Amniotic epithelial cell (primary cell): ENCODE measurements at places on chromosomes 2 and 18.
A peak's percentile ranks its signal among the peaks of the same experiment; 100 is the strongest.

- DNase-seq: no peak
These were observed 218.1 kb downstream of the TPGS2 start for GRCh38 chr18:36610661-36611060.

DNA sequence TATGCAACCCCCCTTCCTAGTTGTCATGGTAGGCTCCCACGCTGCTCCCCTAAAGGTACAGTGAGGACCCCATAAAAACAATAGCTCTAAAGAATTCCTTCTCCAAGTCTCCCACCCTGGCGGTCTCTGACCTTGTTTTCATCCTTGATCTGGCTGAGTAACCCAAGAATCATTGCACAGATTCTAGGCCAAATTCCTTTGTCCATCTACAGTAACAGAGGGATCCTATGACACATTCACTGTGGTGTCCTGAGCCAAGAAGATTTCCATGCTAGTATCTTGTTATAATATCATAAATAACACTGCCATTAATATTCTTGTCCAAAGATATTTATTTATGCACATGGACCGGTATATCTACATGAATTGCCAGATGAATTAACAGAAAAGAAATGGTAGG lies 240.2 kb downstream of the CYP26B1 start:
- no peak for DNase-seq

DNA sequence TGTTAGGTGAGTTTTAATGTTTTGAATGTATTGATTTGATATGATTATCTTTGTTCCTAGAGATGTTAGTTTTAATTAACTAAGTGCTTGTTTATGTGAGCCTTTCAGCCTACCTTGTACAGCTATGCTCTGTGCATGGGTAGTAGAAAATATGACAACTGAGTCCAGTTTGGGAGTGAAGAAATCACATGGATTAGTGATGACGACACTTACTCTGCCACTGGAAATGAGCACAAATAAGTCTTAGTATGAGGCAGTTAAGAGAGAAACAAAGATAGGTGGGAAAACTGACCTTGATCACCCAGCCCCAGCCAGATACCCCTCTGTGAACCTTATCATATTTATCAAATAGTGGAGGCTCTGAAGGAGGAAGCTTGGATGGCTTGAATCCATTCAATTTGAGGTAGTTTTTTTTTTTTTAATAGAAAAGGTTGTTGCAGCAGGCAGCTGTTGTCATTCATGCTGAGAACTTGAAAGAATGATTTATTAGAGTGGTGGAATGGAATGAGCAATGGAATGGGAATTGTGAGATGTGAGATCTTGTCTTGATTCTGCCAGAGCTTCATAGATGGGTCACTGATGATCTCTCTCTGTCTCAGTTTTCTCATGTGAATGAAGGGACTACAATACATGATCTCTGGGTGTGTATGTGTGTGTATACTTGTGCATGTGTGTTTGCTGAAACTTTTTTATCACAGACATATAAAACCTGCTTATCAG lies 96.4 kb downstream of the MAP3K20 start:
- DNase-seq: peak; percentile 76

GRCh38 chr18:8751692-8752091 lies 46.3 kb downstream of the MTCL1 start:
- DNase-seq: peak; percentile 25

DNA sequence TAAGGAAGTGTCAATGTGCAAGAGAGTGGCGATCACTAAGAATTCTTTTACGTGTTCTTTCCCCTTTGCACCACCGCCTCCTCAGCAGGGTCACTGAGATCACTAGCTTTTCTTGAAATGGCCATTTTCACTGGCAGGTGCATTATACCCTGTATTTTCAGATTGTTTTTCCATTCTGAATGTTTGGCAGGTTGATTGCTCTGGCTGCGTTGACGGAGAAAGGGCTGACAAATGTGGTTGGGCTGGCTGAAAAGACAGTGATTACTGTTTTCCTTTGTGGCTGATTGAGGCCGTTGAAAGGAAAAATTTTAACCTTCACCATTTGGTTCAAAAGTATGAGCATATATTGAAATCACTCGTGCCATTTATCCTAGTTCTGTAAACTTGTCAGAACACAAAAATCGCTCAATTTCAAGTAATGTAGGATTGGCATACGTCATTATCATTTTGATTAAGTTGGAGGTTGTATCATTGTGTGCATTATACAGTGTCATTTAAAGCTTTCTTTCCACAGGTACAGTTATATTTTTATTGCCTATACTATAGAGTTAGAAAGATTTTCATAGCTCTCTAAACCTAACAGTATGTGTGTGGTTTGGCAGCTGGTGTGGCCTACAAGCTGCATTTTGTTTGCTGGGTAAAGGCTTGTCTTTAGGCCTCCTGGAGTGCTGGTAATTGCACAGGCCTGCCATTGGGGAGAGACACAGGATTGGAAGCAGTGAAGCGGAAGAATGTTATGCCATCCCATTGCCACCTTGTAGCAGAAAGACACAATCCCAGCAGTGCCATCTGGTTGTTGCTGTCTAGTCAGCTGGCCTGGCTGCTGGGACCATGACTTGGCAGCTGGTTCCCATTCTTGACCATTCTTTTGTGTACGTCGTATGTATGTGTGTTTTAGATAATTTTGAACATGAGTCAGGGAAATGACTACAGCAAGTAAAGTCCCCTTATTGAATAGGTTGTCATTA lies 36.7 kb downstream of the DYNC1I2 start:
- DNase-seq: no peak

DNA sequence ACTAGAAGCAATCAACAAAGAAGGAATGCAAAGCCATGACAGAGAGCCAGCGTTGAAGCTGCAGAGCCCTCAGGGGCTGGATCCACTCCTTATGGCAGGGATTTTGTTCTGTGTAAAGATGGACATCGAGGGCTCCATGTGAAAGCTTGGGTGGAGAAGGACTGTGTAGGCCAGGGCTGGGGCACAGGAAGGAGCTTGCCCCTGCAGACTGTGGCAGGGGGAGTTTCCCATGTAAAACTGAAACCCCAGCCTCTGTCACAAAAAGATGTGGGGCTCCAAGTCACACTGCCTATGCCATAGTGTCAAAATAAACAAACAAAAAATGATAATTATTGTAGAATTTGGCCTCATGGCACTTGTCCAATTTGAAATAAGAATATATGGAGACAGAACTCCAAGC lies 408.7 kb upstream of the HS6ST1 start:
- no peak for DNase-seq

DNA sequence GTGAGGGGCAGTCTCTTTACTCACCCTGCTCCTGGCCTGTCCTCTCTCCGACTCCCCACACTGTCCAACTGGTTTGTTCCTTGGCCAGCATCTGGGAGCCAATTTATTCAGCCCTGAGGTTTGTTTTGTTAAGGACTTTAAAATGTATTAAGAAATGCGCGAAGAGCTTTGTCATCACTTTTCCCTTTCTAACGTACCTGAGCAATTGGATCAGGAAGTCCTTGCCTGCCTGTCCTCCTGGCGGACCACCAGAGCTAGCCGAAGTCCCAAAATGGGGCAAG lies 164.7 kb upstream of the MSH6 start:
- no peak for DNase-seq

GRCh38 chr2:214737188-214737587 lies 72.3 kb downstream of the BARD1 start:
- DNase-seq: no peak

DNA sequence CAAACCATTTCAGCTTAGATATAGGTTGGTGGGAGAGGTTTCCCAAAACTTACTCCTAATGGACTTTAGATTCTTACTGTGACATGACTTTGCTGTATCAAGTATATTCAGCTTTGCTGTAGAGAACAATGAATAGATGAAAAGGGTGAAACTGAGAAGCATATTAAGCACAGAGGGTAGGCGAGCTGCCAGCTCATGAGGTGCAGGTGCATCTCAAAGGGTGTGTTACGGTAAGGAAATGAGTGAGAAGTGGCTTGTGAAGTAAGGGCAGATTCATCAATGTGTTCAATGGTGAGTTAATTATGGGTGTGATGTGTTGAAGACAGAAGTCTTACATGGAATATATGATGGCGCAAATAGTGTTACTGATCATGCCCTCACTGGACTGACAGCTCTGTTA lies 49.3 kb downstream of the CD8B2 start:
- no peak for DNase-seq

GRCh38 chr18:28127763-28128658 lies 48.9 kb downstream of the CDH2 start:
- DNase-seq: peak; percentile 64

- DNase-seq: no peak
These were observed 19.9 kb upstream of the TMEM18 start for GRCh38 chr2:696999-697627.

DNA sequence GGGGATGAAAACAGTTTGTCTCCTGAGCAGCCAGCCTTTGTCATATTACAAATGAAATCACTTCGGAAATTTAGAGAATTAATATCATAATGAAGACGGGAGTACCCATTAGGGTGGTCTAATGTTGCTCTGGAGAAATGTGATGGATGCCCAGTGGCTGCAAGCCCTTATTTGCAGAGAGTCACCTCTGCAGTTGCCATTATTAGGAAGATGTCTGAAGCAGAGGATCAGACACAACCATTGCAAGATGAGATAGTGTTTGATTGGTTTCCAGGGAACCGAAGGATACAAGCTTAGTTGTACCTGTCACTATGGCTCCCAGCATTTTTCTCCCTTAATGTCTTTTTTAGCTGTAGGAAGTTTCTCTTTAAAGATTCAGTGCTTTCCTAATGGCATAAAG lies 272.4 kb downstream of the FIGN start:
- DNase-seq: no peak

- peak; percentile 32 for DNase-seq
These were observed 34.4 kb downstream of the LGALSL start for GRCh38 chr2:64488050-64488974.

GRCh38 chr2:168539945-168540344 lies 83.9 kb downstream of the CERS6 start:
- DNase-seq: no peak

DNA sequence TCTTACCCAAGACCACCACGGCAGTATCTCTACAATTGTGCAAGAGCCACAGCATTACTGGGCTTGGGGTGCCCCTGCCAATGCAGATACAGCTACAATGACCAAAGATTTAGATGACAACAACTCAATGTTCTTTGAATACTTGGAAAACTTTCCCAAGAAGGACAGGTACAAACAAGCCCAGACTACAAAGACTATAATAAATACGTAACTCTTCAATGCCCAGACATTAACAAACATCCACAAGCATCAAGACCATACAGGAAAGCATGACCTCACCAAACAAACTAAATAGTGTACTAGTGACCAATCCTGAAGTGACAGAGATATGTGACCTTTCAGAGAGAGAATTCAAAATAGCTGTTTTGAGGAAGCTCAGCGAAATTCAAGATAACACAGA lies 62.8 kb downstream of the ICA1L start:
- DNase-seq: no peak

GRCh38 chr2:167670588-167670987 lies 576.8 kb downstream of the STK39 start:
- no peak for DNase-seq

- peak; percentile 30 for DNase-seq
These were observed 53.3 kb downstream of the GULP1 start for GRCh38 chr2:188345020-188345419.

- peak; percentile 3 for DNase-seq
These were observed 368.6 kb upstream of the SPRED2 start for GRCh38 chr2:65800998-65801397.

DNA sequence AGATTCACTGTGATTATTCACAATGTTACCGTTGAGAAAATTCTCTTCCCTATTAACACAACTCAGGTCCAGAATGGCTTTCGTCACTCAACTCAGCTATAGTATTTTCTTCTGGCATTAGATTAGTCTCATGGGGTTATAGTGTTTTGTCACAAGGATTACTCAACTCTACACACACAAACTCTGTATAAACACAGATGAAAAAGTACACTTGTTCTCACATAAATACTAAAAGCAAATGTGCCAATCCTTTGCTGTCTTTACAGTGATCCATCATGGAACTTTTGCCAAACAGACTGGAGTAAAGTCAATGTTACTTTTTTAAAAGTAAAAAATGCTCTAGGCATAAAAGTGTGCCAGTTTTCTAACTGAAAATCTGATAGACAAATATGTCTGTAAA lies 267.6 kb downstream of the RBM43 start:
- DNase-seq: peak; percentile 14

DNA sequence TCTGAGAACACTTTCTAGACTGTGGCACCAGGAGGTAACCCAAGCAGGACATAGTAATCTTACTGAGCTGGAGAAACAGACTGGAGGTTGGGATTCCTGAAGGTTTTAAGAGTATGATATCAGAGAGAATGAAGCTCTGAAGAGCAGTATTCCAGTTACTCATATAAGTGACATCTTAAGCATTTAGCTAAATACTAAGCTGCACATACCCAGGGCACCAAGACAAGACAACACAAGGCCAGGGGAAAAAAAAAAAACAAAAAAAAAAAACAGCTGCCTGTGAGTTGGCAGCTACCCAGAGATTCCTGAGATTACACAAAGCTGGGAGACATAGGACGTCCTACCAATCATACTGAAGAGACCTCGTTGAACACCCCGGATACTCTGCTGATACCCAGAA lies 175.8 kb downstream of the SRBD1 start:
- DNase-seq: peak; percentile 82

GRCh38 chr18:29874519-29875098 lies 1167.9 kb downstream of the DSC3 start:
- DNase-seq: peak; percentile 60

DNA sequence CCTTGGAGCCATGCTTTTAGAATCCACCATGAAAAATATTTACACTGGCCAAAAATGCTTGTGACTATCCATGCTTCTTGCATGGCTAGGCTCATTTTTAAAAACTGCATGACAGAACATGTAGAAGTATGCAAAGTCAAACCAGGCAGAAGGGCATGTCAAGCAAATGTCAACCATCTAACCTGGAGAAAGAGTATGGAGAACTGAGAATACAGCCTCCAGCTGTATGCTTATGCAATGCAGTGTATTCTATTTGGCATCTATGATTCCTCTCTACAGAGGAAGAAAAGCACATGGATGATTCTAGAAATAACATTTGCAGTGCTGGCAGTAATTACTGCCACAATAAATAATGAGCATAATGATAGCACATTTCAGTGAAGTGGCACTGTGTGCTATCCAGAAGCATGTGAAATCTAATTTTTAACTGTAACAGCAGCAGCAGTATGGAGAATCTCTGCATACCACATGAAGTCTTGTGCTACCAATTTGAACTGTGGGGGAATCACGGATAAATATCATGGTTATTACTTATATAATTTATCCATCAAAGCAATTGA lies 87.3 kb upstream of the CCDC141 start:
- DNase-seq: no peak

DNA sequence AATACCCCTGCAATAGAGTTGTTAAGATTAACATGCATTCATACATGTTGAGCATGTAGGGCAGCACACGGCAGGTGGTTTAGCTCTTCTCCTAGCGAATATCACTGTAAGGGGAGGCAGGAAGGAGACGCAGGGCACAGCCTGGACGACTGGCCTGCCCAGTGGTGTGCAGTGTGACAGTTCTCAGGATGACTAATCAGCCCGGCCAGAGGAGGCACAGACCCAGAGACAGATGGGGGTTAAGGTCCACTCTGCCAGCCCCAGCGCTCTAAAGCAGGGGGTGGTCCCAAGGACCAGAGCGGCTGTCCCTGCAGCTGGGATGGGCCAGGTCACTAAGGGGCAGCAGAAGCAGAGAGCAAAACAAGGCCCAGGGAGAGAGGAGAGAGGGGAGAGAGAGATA lies 63.7 kb downstream of the RNF152 start:
- DNase-seq: no peak
